MG63 (cell line): ENCODE measurements at places on chromosomes 5 and 9. TPM values are rescaled to one million over a fixed set of nuclear protein-coding genes. Genes with fewer than 3 reads are reported as not detected.

DNA sequence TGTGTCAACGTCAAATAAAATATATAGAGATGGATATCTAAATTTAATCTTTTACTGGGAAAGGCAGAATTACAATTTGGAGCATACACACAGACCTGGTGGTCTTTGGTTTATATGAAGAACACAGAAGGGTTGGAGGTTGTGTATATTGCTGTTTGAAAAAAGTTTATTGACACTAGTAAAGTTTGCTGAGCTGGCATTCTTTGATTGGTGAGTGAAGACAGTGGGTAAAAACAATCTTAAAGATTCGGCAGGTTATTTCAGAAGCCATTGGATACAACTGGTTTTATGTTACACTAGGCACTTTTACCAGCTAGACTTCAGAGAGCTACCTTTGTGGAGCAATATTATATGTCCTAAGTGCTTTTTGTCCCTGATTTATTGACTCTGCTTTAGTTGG is 27.2 kb downstream of the IZUMO3 start:
- no peak for DNase-seq

DNA sequence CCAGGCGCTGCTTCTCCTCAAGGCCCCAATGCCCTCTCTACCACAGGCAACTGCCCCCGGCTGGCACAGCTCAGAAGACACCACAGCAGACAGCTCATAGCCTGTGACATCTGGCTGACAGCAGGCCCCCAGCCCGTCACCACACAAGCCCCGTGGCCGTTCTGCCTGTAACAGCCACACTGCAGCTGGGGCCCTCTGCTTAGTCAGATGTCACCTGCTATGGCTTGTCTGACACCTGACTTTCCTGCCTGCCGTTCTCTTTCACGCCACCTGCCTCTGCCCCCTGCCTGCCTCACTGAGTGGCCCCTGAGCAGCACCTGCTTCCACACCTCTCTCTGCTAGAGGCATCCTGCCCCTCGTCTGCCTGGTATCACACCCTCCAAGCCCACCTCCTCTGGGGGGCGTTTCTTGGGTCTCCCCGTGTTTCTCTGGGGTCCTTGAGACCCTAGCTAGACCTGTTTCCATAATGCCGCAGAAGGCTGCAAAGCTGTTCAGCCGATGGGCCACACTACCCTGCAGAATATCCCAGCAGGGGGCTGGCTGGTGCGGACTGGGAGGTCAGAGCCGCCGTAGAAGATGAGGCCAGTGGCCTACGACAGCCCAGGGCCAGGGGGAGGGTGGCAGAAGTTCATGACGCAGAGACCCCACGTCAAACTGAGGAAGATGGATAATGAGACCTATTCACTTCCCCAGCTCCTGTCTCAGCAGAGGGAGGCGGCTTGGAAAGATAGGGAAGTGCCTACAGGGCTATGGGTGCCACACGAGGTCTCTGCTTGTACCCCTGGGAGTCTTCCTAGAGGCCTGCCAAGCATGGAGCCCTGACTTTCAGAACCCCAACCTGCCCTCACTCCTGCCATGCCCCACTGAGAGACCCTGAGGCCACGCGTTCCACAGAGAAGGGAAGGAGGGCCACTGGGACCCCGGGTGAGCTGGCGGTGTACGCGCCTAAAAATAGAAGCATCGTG is 95.1 kb downstream of the ZNF354C start:
- no peak for DNase-seq

GRCh38 chr5:17151686-17152085 is 65.7 kb upstream of the BASP1 start:
- no peak for DNase-seq

- no peak for DNase-seq
These were observed 79.3 kb downstream of the STARD4 start for GRCh38 chr5:111432883-111433536.

- no peak for DNase-seq
These were observed 434.9 kb upstream of the SMARCA2 start for GRCh38 chr9:1580215-1580614.

PIP5K1B gene
- total RNA-seq = not detected in 2 replicates

- peak; percentile 68 for DNase-seq
These were observed 136.0 kb upstream of the EFNA5 start for GRCh38 chr5:107806705-107807104.

GRCh38 chr5:146213210-146213826 is 9.9 kb downstream of the RBM27 start:
- DNase-seq = no peak

DNA sequence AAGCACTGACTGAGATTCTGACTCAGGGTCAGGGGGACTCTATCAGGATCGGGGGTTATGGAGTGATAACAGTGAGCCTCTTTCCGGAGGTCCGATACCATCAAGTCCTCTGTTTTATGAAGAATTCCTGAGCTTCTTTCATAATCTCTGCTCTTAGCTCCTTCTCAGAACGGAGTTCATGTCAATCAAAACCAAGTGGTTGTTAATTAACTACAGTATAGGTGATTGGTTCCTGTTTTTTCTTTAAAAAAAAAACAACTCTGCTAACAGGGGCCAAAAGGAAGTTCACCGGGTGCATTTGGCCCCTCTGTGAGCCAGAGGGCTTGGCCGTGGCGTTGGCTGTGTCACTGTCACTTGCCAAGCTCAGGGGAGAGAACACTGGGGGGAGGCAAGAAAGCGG is 4.0 kb downstream of the GFI1B start:
- DNase-seq = no peak

GRCh38 chr5:179432547-179432946 is 87.3 kb upstream of the ADAMTS2 start:
- no peak for DNase-seq

UGCG gene
- total RNA-seq = 35.9 and 48.5 TPM in 2 replicates

- no peak for DNase-seq
These were observed 54.3 kb downstream of the MTMR12 start for GRCh38 chr5:32258424-32258823.

DNA sequence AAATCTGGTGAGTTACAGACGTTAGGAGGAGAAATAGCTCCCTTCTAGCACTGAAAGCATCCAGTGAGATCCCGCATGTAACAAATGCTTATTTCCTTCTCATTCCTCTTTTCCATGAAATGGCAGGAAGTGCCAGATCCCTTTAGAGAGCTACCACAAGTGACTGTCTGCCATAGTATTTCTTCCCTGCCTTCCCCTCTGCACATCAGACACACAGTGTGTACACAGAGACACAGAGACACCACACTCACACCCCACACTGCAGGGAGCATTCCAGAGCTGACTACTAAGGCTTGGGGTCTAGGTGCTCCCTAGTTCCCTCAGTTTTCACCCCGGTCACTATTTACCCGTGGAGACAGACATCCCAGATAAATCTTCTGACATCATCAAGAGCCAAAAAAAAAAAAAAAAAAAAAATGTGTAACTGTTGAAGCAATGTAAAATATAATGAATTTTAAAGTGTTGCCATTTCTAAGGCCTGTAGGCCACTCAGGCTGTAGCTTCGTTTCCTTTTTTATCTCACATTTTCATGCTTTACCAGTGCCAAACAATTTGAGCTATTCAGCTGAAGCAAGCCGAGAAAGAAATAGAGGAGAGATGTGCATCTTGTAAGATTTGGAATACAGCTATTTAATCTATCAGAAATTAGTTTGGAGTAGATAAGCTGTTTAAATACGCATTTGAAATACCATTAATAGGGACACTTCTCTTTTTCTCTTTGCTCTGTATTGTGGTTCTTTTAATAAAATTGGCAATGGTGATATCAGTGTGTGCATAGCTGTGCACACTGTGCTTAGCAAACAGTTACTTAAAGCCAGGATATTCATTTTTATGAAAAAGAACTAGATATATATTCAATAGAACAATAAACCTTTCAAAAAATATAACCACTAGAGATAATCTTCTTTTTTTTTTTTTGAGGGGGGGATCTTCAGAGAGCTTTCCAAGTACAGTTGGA is 405.5 kb downstream of the PDE4D start:
- no peak for DNase-seq

DNA sequence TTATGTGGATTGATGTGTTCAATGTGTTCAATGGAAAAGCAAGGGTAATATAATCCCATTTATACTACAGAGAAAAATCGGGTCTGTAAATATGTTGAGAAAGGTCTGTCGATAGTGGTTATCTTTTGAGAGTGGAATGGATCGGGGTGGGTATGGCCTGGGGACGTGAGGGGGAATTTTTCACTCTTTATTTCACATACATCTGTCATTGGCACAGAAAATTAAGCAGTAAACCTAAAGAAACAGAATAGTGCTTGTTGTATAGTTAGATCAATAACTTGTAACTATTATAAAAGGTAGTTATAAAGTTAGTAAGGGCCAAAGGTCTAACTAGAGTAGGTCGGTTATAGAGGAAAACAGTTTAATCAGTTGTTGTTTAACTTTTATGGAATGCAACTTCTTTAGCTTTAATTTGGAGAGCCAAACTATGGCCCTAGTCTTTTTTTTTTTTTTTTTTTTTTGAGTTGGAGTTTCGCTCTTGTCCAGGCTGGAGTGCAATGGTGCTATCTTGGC is 66.1 kb upstream of the ABL1 start:
- no peak for DNase-seq

DNA sequence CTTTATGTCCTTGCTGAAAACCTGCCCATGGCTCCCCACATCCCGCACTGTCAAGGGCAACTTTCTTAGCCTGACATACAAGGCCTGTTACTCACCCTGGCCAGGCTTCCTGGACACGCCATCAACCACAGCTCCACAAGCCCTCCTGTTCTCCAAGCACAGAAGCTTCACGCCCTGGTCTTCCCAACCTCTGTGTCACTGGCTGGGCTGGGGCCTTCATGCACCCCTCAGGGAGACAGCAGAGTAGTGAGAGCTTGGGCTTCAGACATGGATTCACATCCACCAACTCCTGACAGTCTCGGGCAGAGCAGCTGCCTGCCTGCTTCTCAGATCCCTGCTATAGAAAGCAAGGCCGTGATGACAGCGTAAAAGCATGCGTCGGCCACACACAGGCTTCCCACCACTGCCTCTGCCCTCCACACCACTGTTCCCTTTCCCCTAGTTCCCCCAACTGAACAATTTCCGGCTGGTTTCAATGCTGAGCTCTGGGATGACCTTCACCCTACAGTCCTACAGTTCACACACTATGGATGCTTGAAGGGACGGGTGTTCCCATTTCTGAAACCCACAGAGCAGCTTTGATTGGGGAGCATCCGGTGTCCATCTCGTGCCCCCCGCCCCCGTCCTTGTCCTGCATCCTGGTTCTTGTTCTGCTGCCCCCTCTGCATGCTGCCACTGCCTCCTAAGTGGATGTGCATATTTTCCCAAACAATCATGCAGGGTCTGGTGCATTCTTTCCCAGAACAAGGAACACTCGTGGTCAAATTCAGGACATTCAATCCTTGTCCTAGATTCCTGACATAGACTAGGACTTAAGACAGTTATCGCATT is 33.4 kb upstream of the ADAMTS2 start:
- no peak for DNase-seq

GRCh38 chr9:125609744-125610143 is 97.3 kb downstream of the MAPKAP1 start:
- DNase-seq = no peak

DNA sequence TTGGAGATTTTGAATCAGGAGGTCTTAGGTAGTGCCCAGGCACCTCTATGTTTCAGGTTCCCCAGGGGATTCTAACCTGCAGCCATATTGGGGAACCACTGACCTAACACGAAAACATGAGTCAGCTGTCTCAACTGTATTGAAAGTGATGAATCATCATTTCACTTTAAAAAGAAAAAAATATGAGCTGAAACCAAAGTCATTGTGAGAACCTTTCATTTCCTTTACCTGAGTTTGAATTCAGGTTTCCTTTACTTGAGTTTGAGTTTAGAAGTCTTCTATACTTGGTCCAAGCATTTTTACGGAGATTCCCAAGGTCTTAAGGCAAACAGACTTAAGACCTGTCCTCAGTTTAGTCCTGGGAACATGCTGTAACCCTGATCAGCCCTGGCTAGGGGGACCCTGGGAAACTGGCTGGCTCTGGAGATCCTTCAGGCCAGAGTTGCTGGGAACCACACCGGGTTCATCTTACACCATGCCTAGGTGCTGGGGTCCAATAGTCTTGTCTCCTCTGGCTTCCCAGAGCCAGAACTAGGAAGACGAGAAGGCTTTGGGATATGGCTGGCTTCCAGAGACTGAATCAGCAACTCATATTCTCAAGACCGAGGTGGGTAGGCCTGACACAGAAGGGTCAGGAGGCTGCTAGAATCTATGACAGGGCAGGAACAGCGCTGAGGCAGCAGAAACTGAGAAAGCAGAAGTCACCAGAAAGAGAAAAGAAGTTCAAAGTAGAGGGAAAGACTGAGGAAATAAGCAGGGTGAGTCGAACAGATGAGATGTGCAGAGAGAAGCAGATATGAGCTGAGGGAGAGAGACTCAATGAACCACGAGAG is 16.4 kb upstream of the PDCD1LG2 start:
- DNase-seq = peak; percentile 52

- no peak for DNase-seq
These were observed 283.1 kb downstream of the GLIS3 start for GRCh38 chr9:4016789-4017188.

IFNB1 gene
- 0.81 and 4.1 TPM in 2 replicates for total RNA-seq

SPATA31D4 gene
- total RNA-seq = not detected in 2 replicates

TMEM174 gene
- not detected in 2 replicates for total RNA-seq

SLC24A2 gene
- total RNA-seq = not detected in 2 replicates

DNA sequence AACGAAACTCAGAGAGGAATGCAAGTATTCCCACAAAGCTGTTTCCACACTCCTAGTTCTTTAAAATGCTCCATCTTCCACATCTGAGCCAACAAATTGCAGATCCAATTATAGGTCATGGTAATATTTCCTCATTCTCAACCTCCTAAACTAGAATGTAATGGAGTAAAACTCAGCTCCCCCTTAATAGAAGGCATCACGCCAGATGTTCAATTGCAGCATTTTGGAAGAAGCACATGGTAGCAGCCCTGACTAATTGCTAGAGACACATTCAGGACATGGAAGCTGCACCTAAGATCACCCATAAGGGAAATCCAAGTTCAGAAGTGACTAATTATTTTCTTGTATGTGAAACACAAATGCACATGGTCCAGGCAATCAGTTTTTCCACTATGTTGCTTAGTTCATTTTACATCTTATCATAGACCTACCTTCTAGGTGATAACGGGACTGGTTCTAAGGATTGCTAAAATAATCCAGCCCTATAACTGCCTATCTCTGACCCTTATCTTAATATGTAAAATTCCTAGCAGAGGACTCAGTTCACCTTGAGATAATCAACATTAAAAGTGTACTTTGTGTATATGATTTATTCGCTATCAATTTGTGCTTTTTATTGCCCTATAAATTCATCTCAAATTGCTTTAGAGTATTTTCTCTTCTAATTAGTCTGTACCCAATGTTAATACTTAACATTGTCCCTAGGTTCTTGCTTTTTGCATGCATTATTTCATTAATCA is 75.1 kb downstream of the GABRB2 start:
- no peak for DNase-seq

ARHGAP26 gene
- total RNA-seq = 1.3 and 9.5 TPM in 2 replicates

DNA sequence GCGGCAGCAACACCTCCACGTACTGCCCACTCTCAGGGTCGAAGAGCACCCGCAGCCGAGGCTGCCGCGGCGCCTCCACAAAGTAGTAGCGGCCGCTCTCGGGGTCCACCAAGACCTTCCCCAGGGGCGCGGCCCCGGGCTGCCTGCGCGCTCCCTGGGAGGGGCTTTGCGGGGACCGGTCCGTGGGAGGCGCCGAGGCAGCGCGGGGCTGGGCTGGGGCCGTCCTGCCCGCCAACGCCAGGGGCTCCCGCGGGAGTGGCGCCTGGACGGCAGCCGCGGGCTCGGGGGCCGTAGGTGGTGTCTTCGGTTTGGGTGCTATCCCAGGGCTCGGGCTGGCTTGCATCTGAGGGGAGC is 2.6 kb upstream of the MZB1 start:
- no peak for DNase-seq
